ENCODE measurements at places on chromosomes 12 and 14.

DNA sequence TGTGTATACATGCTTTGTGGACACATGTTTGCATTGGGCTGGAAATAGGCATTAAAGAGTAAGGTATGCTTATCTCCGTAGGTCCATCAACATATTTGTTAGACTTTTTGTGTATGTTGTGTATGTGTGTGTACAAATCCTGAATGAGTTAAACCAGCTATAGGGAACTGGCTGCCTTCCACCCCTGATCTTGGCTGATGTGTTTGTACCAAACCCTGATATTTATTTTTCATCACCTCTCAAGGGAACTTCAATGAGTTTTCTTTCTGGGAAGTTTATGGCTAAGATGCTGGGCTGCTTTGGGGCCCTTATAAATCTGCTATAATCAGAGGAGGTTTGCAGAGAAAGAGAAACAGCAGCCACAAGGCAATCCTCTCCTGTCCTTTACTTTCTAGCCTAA, 37.1 kb upstream of the CISTR start:
- no peak for DNase-seq

DNA sequence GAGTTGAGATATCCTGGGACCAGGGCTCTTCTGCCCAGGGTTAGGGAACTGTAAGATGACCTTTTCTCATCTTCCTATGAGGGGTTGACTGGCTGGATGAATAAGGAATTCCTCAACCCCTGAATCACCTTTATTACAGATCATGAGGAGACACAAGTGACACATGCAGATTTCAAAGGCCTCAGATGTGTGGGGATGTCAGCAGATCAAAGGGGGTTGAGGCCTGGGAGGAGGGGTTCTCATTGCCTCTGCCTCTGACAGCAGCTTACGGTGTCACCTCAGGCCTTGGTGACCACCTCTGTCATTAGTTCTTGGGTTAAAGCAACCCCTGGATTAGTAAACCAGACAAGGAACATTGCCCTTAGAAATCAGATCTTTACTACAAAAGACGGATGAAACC, 2.1 kb upstream of the KRT72 start:
- DNase-seq = peak; percentile 35

- peak; percentile 65 for DNase-seq
Observed at GRCh38 chr12:106739815-106740530, 34.5 kb upstream of the RIC8B start.

GRCh38 chr12:29032446-29032845, 116.6 kb upstream of the FAR2 start:
- DNase-seq = no peak

- peak; percentile 5 for DNase-seq
Observed at GRCh38 chr12:114430306-114430705, 24.4 kb upstream of the TBX5 start.

DNA sequence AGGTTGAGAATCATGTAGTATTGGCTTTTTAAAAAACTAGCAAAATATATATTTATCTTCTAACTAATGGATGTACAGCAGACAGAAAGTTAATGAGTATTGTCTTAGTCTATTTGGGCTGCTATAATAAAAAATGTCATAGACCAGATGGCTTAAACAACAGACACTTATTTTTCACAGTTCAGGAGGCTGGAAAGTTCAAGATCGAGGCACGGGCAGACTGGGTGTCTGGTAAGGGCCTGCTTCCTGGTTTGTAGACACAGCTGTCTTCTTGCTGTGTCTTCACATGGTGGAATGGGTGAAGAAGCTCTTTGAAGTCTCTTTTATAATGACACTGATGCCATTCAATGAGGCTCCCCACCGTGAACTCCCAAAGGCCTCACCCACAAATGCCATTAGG, 70.1 kb upstream of the KRR1 start:
- no peak for DNase-seq

DNA sequence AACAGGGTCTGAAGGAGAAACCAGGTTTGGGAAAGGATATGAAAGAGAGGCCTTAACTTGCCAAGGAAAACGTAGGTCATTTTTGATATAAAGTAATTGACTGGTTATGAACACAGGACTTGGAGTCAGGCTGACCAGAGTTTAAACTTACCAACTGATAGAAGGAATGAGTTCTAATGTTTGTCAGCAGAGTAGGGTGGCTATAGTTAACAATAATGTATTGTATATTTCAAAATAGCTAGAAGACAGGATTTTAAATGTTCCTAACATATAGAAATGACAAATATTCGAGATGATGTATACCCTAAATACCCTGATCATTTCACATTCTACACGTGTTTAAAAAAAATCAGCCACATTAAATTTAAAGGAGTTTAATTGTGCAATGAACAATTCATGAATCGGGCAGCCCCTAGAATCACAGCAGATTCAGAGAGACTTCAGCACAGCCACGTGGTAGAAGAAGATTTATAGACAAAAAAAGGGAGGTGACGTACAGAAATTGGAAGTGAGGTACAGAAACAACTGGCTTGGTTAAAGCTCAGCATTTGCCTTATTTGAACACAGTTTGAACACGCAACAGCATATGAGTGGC, 52.5 kb upstream of the PLEKHG7 start:
- DNase-seq = no peak

- no peak for DNase-seq
Observed at GRCh38 chr14:42517806-42518500, 911.3 kb downstream of the LRFN5 start.

- no peak for DNase-seq
Observed at GRCh38 chr14:84029246-84029645, 1500.7 kb upstream of the FLRT2 start.

DNA sequence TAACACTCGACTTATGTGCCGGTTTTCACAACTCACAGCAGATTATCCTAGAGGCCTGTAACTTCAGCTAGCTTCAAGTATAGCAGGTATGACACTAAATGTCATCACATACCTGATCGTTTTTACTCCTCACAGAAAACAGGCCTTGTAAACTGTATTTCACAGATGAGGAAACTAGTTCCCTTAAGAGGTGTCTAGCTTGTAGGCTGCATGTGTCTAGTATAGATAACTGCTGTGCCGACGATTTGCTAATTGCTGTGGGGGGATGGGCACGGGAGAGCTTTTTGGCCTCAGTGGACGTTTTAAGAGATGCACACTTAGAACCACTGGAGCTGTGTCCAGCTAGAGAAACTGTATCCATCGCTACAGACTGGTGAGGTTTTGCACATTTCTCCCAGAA, 78.8 kb downstream of the PAPOLA start:
- no peak for DNase-seq

GRCh38 chr14:83712418-83713129, 1817.4 kb upstream of the FLRT2 start:
- no peak for DNase-seq

- DNase-seq = peak; percentile 15
Observed at GRCh38 chr14:76872796-76873432, 46.7 kb downstream of the LRRC74A start.

DNA sequence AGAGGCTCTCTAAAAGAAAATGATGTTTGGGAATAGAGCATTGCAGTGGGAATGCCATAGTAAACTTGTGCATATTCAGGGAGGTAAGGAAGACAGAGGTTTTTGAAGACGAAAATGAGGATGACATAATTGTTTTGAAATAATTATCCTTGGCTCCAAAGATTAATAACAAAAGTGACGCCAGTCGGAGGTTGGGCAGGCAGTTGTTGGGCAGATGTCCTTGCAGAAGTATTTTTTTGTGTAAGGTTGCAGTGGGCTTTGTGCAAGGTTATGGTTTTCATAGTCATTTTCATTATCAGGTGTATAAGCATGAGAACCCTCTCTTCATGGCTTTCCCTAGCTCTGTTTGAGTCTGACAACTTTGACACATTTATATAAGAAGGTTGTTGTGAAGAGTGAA, 35.3 kb downstream of the METAP2 start:
- no peak for DNase-seq

- DNase-seq = no peak
Observed at GRCh38 chr12:1807087-1807860, 13.1 kb upstream of the LRTM2 start.

DNA sequence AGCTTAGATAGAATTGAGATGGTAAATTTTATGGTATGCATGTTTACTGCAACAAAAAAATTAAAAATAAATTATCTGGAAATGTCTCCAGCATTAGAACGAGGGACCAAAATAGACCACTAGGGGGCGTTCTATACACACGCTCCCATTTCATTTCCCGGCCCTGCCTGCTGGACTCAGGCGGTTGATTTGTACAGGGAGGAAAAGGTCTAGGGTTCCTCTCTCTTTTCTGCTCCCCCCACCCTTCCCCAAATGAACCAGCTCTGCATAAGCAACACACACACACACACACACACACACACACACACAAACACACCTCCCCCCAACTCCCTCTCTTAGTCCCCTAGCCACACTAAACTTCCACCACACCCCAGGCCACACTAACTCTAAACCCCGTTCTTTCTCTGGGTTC, 7.8 kb upstream of the DTX1 start:
- peak; percentile 42 for DNase-seq

DNA sequence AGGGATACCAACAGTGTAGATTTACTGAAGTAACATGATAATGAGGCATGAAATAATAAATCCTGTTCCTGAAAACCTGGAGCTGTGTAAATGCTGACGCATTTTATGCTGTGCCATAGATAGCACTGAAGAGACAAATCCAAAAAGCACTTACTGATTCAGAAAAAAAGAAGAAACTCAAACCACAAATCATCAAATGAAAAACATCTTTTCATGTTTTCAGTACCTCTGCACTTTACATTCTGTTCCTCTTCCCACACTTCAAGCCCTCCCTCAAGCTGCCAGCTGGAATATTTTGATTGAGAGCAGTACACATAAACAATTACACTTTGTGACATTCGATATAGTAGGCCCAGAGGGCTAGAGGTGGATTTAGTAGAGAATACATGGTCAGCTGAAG, 362.3 kb downstream of the NAV3 start:
- no peak for DNase-seq

- no peak for DNase-seq
Observed at GRCh38 chr14:23114120-23114458, 5.0 kb downstream of the CEBPE start.

- DNase-seq = no peak
Observed at GRCh38 chr12:58966939-58967338, 46.6 kb upstream of the LRIG3 start.

GRCh38 chr12:106631150-106631549, 48.3 kb downstream of the RFX4 start:
- DNase-seq = no peak

DNA sequence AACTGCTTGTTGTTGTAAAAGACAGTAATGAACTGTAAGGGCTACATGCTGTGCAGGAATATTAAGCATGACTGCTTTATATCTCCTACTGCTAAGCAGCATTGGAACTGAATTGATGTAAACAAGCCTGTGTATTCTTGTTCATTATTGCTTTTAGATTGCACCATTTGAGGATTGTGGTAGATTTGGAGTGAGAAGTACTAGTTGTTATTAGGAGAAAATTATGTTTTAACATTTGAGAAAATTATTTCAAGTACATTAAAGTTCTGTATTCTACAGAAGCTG, 212.7 kb downstream of the ERC1 start:
- DNase-seq = no peak

GRCh38 chr12:101795786-101796185, 35.0 kb downstream of the GNPTAB start:
- no peak for DNase-seq

GRCh38 chr14:104786726-104787675, 8.5 kb downstream of the AKT1 start:
- no peak for DNase-seq

DNA sequence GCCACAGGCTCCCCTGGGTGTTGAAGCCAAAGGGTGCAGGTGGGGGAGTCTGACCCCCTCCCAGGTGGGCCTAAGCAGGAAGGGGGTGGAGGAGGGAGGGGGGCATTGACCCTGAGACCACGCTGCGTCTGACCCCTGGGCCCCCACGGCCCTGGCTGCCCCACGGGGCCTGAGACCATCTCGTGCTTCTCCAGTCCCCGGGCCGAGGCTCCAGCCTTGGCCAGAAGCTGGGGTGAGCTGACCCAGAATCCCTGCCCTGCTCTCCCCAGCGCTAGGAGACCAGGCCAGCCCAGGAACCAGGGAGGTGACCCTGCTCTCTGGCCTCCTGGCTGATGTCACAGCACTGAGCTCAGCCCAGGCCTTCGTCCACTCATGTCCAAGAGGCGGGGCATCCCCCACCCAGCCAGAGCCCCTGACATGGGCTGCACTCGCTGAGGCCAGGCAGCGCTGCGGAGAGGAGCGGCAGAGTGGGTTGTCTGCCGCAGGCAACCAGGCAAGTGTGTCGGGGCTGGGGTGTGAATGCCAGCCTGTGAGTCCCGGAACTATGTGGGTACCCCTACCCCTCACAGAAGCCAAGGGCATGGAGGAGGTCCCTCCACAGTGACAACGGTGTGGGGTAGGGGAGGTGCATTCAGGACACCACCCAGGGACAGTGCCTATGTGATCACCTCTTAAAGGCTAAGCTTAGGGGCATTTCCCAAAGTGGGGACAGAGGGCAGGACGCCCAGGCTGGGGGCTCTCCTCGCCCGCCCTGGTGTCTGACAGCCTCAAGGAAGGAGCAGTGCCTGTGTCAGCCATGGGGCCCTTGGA, 6.3 kb downstream of the TRMT61A start:
- DNase-seq = no peak

- DNase-seq = no peak
Observed at GRCh38 chr12:12521044-12521485, 41.6 kb downstream of the DUSP16 start.

GRCh38 chr12:7499636-7500035, 3.9 kb downstream of the CD163 start:
- no peak for DNase-seq

DNA sequence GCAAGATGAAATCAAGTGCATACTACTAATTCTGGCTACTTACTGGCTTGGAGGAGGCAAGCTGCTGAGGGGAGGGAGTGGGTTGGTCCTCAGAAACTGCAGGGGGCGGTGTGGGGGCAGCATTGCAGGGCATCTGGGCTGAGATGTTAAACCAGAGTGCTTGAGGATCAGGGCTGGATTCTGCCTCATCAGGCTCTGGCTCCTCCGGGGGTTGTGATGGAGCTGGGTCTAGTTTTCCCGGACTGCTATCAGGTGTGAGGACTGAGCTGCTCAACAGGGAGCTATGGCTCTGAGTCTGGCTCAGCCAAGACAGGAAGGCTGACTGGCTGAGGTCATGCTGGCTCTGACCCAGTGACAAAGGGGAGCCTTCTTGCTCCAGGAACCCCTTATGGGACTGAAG, 28.6 kb downstream of the BAZ2A start:
- DNase-seq = no peak

DNA sequence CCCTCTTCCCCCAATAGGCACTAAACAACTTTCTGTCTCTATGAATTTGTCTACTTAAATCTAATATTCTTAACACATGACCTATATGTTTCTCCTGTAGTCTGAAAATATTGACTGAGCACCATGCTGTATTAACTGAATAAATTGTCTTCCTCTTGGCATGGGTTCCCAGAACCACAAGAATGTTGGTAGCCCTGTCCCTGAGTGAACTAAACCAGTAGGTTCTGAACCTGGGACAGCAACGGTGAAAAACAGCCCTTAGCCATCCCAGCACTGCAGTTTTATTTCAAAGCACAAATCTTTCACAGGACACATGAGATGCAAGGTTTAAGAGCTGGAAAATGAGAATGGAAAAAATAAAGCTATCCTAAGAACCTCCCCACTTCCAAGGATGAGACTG, 20.4 kb upstream of the HSP90B1 start:
- no peak for DNase-seq

Data from RCC 7860 (cell line).